ENCODE measurements at places on chromosomes 16 and 17.

- no peak for DNase-seq
Observed at GRCh38 chr17:80803451-80804428, 187.9 kb upstream of the CHMP6 start.

DNA sequence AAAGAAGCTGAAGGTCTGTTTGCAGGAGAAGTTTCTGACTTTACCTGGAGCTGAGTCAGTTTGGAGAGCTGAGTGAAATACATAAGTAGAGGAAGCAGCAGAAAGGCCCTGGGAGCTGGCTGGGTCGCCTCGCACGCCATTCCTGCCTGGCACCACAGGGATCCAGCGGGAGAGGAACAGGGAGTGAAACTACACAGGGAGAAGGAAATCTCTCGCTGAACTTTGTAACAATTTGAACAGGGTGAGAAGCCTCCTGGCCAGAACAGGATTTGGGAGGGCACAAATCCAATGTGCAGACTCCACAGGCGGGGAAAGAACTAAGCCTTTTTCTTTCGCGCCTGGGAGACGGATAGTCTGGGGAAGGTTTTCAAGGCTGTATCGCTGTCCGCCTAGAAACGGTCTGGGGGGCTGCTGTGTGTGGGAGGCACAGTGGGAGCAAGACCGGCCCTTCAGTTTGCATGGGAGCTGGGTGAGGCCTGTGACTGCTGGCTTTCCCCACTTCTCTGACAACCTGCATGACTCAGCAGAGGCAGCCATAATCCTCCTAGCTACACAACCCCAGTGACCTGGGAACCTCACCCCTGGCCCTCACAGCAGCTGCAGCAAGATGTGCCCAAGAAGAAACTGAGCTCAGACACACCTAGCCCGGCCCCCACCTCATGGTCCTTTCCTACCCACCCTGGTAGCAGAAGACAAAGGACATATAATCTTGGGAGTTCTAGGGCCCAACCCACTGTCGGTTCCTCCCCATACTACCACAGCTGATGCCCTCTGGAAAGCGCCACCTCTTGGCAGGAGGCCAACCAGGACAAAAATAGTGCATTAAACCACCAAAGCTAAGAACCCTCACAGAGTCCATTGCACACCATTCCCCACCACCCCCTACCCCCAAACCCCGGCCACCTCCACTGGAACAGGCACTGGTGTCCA, 778.6 kb downstream of the KCNJ2 start:
- no peak for DNase-seq

GRCh38 chr16:6345090-6345489, 987.6 kb upstream of the RBFOX1 start:
- no peak for DNase-seq

GRCh38 chr16:4404247-4404966, 12.0 kb downstream of the CORO7 start:
- no peak for DNase-seq

DNA sequence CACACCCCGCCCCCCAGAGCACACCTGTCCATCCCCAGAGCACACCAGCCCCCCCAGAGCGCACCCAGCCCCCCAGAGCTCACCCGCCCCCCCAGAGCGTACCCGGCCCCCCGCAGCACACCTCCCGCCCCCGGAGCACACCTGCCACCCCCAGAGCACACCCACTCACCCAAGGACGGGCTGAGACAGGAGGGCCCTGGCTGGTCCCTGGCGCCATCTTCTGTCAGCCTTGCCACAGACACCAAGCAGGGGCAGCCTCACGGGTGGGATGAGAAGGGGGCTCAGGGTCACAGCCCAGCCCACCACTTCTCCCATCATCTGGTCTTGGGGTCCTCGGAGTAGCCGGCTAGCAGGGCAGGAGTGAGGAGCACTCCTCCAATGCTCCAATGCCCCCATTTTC, 31.8 kb downstream of the PIEZO1 start:
- no peak for DNase-seq

DNA sequence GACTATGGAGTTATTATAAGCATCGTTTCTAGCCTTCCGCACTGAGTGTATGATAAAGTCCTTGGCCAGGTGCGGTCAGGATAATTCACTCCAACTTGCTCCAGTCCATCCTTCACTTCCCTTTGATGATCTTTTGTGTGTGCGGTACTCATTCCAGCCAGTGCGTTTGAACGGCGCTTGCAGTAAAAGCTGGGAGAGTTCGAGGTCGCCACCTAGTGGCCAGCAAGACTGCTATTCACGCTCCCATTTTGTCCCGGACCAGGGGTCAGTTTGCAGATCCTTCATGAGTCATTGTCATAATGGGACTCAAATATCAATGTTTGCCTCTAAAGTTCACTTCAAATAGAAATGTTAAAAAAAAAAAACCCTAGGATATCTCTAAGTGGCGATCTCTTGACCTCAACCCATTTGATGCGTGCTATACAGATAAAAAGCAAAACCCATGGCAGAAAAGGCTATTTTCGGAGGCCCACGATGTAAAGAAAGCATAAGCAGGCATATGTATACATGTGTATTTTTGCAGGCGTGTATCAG, 417.1 kb downstream of the TMEM114 start:
- DNase-seq, result peak; percentile 1

GRCh38 chr17:27473190-27473747, 17.0 kb downstream of the KSR1 start:
- no peak for DNase-seq

DNA sequence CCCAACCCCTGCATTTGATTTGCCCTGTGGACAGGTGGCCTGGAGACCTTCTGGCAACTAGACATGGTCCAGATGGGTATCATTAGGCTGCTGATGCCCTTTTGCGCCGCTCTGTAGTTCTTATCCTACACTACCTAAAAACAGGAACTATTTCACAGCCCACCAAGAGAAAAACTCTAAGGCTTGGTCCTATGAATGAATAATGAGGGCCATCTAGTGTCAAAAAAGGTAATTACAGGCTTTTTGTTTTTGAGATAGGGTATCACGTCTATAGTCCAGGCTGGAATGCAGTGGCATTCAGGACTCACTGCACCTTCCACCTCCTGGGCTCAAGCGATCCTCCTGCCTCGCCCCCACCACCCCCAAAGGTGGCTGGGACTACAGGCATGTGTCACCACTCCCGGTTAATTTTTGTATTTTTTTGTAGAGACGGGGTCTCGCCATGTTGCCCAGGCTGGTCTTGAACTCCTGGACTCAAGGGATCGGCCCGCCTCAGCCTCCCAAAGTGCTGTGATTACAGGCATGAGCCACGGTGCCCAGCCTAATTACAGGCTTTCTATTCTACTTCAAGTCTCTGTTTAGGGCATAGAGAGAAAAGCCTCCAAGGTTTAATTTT, 20.9 kb downstream of the COIL start:
- DNase-seq, result peak; percentile 18

- DNase-seq, result no peak
Observed at GRCh38 chr17:82073446-82073845, 7.8 kb upstream of the DUS1L start.

DNA sequence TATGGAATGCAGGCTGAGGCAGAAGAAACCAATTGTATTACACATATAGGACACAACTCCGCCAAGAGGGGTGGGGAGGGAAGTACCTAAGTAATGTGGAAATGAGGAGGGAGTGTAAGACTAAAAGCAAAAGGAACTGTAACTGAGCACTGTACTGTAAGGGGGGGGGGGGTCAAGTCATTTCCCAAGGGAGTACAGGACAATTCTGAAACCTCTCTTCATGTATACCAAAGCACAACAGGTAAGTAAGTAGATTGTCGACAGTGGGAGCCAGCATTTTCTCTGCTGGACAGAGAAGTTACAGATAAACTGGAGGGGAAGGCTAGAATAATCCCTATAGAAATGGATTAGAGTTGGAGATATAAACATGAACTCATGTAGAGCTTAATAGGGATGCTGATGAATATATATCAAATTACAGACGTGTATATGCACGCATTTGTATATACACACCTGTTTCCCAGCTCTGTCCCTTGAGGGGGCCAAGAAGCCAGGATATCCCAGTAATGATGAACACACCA, 6.4 kb downstream of the USP22 start:
- DNase-seq, result no peak

DNA sequence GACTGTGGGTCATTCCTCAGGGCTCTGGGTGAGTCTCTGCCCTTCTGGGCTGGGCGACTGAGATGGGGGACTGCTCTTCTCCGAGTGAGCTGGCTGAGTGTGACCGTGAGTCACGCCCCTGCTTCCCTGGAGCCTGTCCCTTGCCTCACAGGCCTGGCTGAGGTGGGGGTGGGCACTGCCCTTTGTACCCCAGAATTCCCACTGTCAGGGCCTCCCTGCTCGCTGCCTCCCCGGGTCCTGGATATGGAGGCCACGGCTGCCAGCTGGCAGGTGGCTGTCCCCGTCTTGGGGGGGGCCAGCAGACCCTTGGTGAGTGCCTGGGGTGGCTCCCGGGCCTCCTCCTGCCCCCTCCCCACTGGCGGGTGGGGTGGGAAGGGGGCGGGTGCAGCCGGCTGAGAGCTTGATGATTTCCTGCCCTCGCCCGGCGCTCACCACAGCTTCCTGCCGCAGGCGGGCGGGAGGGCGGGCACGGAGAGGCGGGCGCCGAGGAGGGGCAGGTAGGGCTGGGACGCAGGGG, at the start of gene LAT:
Gene LAT, plus strand, starts transcription at position 434 of the 517 bp plus-strand sequence. CDS start 366 bp downstream, outside the sequence.
- DNase-seq, result no peak

GRCh38 chr16:30377050-30377811, 2.6 kb downstream of the MYL11 start:
- DNase-seq, result no peak

- no peak for DNase-seq
Observed at GRCh38 chr16:86225905-86226371, 284.4 kb upstream of the FOXF1 start.

DNA sequence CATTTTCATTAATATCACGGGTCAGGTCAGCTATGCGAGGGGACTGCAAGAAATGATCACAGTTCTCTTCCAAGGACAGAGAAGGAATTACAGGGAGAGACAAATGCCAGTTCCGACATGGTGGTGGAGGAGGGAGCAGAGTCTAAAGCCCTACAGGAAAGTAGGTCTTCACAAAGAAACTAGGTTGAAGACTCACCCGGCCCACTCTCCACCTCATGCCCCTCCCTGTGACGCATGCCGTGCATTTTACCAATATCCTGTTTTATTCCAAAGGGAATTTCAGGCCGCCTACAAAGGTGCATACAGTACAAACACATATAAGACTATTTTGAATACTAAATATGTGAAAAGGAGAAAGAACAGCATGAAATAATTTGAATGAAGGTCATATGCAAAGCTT, 56.8 kb downstream of the CDH11 start:
- DNase-seq, result no peak

DNA sequence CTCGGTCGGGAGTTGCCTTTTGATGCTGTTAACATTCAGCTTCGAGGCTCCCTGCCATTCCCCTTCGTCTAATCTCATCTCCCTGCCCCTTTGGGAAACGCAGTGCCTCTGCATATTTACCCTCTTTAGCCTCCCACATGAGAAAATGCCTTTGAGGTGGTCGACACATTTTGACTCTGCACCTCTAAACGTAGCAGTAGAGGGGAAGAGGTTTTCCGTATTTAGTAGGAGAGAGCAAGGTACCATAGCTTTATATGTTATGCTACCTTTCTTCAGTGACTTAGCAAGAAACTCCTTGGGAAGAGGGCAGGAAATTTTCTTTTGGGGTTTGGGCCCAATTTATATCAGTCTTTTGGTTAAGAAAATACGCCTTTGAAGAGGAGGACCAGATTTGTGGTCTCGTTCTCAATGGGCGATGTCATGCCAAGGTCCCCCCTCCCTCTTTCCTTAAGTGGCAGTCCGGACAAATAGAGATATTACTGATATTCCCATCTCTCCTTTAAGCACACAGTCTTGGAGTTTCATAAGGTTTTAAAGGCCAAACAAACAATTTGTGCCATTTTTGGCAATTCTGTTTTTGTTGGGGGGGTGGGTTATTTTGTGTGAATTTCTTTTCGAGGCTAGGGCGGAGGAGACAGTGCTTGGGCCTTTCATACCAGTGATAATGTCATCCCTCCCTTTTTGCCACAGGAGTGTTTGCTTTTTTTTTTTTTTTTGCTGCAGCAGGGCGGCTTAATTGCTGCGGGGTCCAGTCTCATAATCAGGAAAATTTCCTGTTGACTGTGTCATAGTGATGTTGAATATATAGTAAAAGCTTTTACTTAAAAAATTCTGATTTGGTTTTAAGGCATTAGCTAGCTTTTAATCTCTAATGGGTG, 1.5 kb downstream of the PAFAH1B1 start:
- no peak for DNase-seq

GRCh38 chr17:45431531-45432404, 902 bp downstream of the ARHGAP27 start:
- DNase-seq, result peak; percentile 20

GRCh38 chr16:27208796-27209195, 5.5 kb downstream of the KDM8 start:
- DNase-seq, result no peak

GRCh38 chr17:45155029-45155428, 6.6 kb upstream of the HEXIM2 start:
- no peak for DNase-seq

GRCh38 chr16:86243571-86244154, 266.7 kb upstream of the FOXF1 start:
- DNase-seq, result no peak

GRCh38 chr16:28210979-28211588, 681 bp downstream of the XPO6 start:
- peak; percentile 49 for DNase-seq

- DNase-seq, result no peak
Observed at GRCh38 chr17:48553826-48554225, 8.9 kb upstream of the HOXB2 start.

DNA sequence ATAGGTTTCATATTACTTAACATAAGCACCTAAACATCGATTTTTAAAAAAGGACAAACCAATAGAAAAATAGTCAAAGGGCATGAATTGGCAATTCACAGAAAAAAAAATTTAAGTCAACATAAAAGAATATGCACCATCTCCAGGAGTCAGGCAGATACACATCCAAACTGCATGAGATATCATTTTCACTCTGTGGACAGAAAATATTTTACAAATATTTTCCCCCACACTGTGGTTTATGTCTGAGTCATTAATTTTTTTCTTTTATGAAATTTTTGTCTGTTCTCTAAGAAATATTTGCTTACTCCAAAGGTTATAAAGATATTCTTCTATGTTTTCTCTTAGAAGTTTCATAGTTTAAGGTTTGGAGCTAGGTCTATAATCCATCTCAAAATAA, 74.4 kb upstream of the DNAH17 start:
- no peak for DNase-seq

- no peak for DNase-seq
Observed at GRCh38 chr16:56708525-56709442, 21.1 kb upstream of the NUP93 start.

- DNase-seq, result no peak
Observed at GRCh38 chr17:82815354-82815753, 24.5 kb downstream of the ZNF750 start.

GRCh38 chr17:59851439-59852375, 41.0 kb downstream of the TUBD1 start:
- DNase-seq, result no peak

Measured in NCI-H524 treated with DMSO at 0.1 percent for 48 hours (cell line).